Memory B cell (primary cell): ENCODE measurements at places on chromosomes 6 and 20.

GRCh38 chr6:162846723-162847122, 118.9 kb downstream of the PACRG start:
- DNase-seq, result no peak

DNA sequence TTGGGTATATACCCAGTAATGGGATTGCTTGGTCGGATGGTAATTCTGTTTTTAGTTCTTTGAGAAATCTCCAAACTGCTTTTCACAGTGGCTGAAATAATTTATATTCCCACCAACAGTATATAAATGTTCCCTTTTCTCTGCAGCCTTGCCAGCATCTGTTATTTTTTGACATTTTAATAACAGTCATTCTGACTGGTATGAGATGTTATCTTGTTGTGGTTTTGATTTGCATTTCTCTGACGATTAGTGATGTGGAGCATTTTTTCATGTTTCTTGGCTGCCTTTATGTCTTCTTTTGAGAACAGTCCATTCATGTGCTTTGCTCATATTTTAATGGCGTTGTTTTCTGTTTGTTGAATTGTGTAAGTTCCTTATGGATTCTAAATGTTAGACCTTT, 641.6 kb downstream of the HACE1 start:
- no peak for DNase-seq

DNA sequence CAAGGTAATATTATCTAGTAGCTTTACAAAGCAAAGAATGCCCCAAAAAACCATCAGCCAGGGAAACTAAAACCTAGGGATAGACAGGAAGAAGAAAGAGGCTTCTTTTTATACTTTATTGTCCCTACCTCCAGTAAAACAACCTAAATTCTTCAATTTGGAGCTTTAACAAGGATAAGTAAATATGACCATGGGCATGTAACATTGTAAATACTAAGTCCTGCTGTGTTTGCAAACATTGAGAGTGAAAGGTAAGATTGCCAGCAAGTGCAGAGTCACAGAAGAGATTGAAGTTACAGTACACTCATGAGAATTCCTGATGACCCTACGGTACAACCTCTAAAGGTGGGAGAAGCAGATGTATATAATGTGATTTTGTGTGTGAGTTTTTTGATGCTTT, 117.2 kb downstream of the FOXO3 start:
- no peak for DNase-seq

GRCh38 chr6:72676995-72677394, 55.1 kb downstream of the KCNQ5 start:
- DNase-seq, result no peak

DNA sequence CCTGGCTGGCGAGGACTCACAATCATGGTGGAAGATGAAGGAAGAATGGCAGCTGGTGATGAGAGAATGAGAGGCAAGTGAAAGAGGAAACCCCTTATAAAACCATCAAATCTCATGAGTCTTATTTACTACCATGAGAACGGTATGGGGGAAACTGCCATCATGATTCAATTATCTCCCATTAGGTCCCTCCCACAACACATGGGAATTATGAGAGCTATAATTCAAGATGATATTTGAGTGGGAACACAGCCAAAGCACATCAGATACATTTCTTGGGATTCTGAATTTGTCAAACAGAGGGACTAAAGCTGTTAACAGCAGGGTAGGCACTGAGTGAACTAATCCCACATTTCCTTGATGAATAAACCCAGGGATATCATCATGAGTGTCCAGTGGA, 116.2 kb upstream of the PLCB4 start:
- DNase-seq, result no peak

GRCh38 chr20:10231290-10231689, 12.7 kb downstream of the SNAP25 start:
- DNase-seq, result no peak
